PC-3 (cell line): ENCODE measurements at places on chromosomes 6 and 20. TPM values are rescaled to one million over a fixed set of nuclear protein-coding genes. Genes with fewer than 3 reads are reported as not detected.

DNA sequence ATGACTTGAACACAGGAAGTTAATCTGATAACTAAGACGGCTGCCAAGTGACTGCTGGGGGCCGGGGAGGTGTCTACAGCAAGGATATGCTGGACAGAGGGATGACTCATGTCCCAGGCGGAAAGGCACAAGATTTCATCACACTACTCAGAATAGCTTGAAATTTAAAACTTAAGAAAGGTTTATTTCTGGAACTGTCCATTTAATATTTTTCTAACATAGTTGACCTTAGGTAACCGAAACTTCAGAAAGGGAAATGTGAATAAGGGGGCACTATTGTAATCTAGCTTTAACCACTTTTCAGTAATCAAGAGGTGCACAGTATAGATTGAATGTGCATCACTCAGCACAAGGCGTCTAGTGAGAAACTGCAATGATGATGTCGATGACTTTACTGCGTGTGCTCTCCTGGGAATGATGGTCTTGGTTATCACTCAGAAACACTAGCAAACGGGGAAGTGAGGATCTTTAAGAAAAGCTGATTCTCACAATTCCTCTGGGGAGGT is 171.5 kb downstream of the QKI start:
- peak; percentile 74 for DNase-seq

DNA sequence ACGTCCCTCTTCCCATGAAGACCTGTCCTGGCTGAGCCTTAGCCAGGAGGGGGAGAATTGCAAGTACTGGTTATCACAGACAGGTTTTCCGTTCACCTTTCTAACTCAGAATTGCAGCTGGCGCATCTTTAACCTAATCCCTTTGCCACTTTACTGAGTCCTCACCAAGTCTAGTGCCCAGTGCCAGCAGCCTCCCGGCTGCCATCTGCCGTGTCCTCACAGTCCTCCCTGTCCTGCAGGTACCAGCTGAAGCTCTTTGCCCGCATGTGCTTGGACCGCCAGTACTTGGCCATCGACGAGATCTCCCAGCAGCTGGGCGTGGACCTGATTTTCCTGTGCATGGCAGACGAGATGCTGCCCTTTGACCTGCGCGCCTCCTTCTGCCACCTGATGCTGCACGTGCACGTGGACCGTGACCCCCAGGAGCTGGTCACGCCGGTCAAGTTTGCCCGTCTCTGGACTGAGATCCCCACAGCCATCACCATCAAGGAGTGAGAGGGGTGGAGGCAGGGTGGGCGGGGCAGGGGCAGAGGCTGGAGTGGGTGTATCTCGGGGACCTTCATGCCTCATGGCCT is 41.3 kb downstream of the UQCC2 start:
- DNase-seq, result no peak

GRCh38 chr6:159053781-159054398 is 9.1 kb upstream of the TAGAP start:
- DNase-seq, result no peak

- no peak for DNase-seq
Observed at GRCh38 chr20:46520540-46520939, 7.2 kb upstream of the ZNF334 start.

PTGIS gene
- total RNA-seq, result 0.18 TPM in 1 of 2 replicates, not detected in the other

- no peak for DNase-seq
Observed at GRCh38 chr6:38552121-38552520, 87.6 kb downstream of the BTBD9 start.

- no peak for DNase-seq
Observed at GRCh38 chr6:74283532-74283931, 587.5 kb downstream of the CD109 start.

DNA sequence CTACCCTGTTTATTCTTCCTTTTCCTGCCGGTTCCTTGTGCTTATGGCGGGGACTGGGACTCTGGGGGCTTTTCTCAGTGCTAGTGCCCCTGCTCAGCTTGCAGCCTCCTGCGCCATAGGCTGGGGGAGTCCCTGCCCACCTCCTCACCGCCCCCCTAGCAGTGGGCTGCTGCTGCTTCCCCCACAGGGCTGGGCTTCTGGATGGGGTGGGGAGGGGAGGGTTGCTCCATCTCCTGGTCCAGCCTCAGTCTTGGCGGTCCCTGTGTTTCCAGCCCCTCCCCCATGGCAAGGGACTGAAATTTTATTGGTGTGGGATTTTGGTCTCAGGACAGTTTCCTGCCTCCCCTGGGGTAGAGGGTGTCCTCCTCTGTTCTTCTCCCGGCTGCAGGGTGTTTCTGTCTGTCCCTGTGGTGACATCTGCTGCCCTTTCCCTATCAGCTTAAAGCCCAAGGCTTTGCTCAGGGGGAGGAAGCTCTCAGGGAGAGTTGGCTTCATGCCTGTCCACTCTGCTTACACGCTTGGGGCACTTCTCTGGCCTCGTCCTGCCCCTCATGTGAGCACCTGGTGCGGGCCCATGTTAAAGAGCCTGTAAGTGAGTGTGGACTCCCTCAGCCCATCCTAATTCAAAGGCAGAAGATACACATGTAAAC is 100.6 kb downstream of the HIVEP1 start:
- no peak for DNase-seq

- no peak for DNase-seq
Observed at GRCh38 chr6:22632581-22633145, 63.3 kb downstream of the HDGFL1 start.

APOM gene
- 1.6 and 2.2 TPM in 2 replicates for total RNA-seq

DNA sequence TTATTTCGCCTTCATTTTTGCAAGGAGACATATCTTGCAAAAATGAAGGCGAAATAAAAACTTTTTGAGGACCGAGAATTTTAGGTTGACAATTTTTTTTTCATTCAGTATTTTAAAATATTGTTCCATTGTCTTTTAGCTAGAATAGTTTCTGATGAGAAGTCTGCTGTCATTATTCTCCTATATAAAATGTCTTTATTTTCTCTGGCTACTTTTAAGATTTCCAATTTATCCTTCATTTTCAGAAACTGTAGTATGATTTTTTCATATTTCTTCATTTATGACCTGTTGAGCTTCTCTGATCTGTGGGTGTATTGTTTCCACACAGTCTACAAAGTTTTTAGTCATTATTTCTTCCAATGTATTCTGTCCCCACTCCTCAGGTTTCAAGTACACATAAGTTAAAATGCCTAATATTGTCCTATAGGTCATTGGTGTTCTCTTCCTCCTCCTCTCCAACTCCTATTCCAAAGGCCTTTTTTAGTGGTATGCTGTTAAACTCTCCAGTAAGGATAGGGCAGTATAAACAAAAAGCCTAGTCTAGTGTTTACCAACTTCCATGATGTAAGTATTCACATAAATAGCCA is 15.7 kb downstream of the AHI1 start:
- DNase-seq, result no peak

GRCh38 chr6:110629153-110629552 is 152.7 kb upstream of the SLC22A16 start:
- DNase-seq, result no peak

GRCh38 chr6:78909391-78909790 is 42.0 kb downstream of the IRAK1BP1 start:
- DNase-seq, result no peak

PRR18 gene
- not detected in 2 replicates for total RNA-seq
